ENCODE measurements at places on chromosomes 16 and 17.

DNA sequence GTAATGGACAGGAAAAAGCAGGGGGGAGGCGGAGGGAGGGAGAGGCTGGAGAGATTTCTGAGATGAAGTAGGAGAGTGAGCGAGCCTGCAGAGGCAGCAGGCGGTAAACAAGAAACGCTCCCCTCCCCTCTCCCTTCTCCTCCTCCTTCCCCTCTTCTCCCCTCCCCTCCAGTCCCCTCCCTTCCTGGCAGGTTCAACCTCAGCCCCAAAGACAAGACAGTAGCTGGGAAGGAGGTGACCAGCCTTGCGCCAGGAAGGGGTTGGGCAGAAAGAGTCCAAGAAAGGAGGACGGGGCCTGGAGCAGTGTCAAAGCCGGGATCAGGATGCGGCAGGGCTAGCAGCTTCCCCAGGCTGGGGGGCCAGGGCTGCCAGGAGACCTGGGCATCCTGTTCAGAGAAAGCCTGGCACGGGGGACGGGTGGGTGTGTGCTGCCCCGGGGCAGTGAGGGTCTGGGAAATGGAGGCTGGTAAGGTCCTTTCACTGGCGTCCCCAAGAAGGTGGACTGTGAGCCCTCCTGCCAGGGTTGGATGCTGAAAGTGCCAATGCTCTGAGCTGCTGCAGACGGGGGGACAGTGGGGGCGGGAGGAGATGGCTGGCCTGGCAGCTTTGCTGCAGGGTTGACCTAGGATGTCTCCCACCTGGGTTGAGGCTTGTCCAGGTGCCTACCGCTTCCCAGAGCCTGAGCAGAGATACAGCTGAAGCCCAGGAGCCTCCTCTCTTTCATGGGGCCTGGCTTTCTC is 261.6 kb upstream of the TNRC6C start:
- DNase-seq, result no peak

GRCh38 chr17:206941-207560 is 25.6 kb upstream of the DOC2B start:
- DNase-seq, result no peak

GRCh38 chr16:65540901-65541300 is 419.0 kb upstream of the CDH11 start:
- no peak for DNase-seq

GRCh38 chr16:81537721-81538561 is 93.3 kb downstream of the CMIP start:
- no peak for DNase-seq

DNA sequence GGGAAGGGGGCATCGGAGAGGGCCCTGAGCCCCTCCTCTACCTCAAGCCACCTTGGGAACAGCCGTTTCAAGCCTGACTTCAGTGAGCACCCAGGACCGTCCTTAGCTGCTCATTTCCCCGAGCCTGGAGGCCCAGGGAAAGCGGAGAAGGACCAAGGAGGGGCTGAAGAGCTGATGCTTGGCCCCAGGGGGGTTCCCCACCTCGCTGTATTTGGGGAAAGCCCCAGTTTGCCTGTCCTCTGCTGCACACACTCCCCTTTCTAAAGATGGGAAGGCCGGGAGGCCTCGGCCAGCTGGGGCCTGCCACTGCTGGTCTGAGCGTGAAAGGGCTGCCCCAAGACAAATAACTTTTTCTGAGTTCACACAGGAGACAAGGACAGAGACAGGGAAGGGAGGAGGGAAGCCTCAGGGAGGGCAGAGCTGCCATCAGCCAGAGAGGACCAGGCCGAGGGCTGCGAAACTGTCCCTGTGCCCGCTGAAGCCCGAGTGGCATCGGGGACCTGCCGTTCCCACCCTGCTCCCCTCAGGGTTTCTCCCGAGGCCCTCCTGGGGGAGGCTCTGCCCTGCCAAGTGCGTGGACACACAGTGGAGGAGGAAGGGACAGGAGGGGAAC is 11.6 kb downstream of the ZACN start:
- no peak for DNase-seq

All from amygdala (tissue), 56 donors.